ENCODE measurements at places on chromosomes 1 and 21.

- no peaks in the 10 kb centered on the region for H3K27me3 ChIP-seq
- no peaks in the 10 kb centered on the region for H3K4me1 ChIP-seq
- DNase-seq, result no peak
- no peak overlapping the region for H3K4me3 ChIP-seq
- no peaks in the 10 kb centered on the region for H3K36me3 ChIP-seq
Observed at GRCh38 chr21:26443867-26444266, 129.2 kb downstream of the CYYR1 start.

DNA sequence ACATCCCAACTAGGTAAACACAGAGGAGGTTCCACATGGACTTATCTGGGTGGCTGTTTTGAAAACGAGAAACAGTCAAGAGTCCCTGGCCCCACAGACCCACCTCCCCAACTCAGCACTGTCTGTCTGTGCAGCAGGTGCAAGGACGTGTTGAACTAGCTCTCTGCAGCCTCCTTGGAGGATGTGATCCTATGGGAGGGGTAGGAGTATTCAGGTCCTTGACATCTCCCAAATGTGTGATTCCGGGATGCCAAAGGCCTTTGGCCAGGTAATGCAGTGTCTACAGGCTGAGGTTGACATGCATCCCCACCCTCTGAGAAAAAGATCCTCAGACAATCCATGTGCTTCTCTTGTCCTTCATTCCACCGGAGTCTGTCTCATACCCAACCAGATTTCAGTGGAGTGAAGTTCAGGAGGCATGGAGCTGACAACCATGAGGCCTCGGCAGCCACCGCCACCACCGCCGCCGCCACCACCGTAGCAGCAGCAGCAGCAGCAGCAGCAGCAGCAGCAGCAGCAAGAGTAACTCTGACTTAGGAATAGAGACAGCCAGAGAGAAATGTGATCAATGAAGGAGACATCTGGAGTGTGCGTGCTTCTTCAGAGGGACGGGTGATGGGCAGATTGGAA is 151.6 kb upstream of the CAMK1G start:
- no peak for DNase-seq
- no peaks in the 10 kb centered on the region for H3K27me3 ChIP-seq
- H3K36me3 ChIP-seq, result no peaks in the 10 kb centered on the region
- H3K4me1 ChIP-seq, result no peaks in the 10 kb centered on the region

DNA sequence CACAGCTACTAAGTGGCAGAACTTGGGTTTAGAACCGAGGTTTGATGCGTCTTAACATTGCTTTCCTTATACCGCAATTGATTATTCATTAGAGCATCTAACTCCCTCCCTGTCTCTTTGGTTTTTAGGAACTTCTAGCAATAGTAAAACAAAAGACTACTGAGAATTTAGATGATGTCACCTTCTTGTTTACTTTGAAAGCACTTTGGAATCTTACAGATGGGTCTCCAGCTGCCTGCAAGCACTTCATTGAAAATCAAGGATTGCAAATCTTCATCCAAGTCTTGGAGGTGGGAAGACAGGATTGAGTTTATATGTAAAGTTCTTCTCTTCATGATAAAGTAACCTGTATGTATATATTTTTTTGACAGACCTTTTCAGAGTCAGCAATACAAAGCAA is 35.0 kb downstream of the ZYG11A start:
- no peaks in the 10 kb centered on the region for H3K4me1 ChIP-seq
- no peak for DNase-seq
- no peaks in the 10 kb centered on the region for H3K27me3 ChIP-seq

GRCh38 chr1:107529511-107530149 is 388.8 kb downstream of the NTNG1 start:
- H3K27me3 ChIP-seq, result no peaks in the 10 kb centered on the region
- H3K4me1 ChIP-seq, result no peaks in the 10 kb centered on the region
- DNase-seq, result no peak
- no peak overlapping the region for H3K4me3 ChIP-seq
- no peak overlapping the region for H3K27ac ChIP-seq
- no peaks in the 10 kb centered on the region for H3K36me3 ChIP-seq

DNA sequence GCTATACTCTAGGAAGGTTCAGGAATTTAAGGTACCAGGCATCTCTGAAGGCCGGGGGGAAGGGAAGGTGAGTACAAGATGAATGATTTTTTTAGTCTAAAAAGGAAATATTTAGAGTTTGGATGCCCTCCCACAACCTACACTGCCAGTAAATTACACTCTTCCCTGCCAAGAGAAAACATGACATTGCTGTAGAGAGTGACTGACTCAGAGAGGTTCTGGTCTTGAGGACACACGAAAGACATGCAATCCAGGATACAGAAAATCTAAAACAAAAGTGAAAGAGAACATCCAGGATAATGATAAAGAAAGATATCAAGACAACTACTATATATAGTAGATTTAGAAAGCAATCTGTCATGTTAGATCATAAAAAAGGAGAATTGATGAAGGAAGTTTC is 200.5 kb downstream of the TYW3 start:
- no peaks in the 10 kb centered on the region for H3K27me3 ChIP-seq
- DNase-seq, result no peak
